ENCODE measurements at places on chromosomes 2 and 18.

GRCh38 chr2:129296806-129297205 is 682.7 kb upstream of the RAB6C start:
- DNase-seq, result no peak

- DNase-seq, result peak; percentile 41
Observed at GRCh38 chr2:28610583-28611201, 114.8 kb downstream of the PLB1 start.

DNA sequence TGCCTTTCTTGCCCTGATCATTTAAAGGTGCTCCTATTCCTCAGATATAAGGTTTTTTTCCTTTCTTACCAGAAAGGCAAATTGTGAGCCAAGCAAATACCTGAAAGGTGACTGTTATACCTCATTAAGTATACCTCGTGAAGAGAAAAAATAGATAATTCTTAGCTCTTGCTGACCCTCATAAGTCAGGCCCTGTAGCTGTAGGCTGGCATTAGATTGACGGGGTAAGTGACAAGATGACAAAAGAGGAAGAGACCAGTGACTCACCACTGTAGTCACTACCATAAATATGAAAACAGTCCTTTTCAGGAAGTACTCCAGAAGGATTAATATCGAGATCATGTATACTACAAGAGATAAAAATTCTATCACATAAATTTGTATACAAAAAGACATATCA is 104.6 kb downstream of the PTPN4 start:
- no peak for DNase-seq

GRCh38 chr18:72544092-72544886 is at the start of gene CBLN2:
Gene CBLN2, minus strand, starts transcription at chr18:72544342. Its CDS starts 2,182 bp downstream, at chr18:72542160.
- no peak for DNase-seq

GRCh38 chr2:20487392-20488174 is 40.7 kb downstream of the RHOB start:
- DNase-seq, result no peak

- no peak for DNase-seq
Observed at GRCh38 chr2:156532989-156533388, 96.8 kb downstream of the GPD2 start.

GRCh38 chr18:7157760-7158159 is 40.2 kb upstream of the LAMA1 start:
- no peak for DNase-seq

GRCh38 chr18:79260510-79260909 is 135.2 kb upstream of the NFATC1 start:
- no peak for DNase-seq

- no peak for DNase-seq
Observed at GRCh38 chr18:55233857-55234256, 274.6 kb upstream of the CCDC68 start.

- DNase-seq, result no peak
Observed at GRCh38 chr2:11286749-11287148, 57.7 kb downstream of the ROCK2 start.

DNA sequence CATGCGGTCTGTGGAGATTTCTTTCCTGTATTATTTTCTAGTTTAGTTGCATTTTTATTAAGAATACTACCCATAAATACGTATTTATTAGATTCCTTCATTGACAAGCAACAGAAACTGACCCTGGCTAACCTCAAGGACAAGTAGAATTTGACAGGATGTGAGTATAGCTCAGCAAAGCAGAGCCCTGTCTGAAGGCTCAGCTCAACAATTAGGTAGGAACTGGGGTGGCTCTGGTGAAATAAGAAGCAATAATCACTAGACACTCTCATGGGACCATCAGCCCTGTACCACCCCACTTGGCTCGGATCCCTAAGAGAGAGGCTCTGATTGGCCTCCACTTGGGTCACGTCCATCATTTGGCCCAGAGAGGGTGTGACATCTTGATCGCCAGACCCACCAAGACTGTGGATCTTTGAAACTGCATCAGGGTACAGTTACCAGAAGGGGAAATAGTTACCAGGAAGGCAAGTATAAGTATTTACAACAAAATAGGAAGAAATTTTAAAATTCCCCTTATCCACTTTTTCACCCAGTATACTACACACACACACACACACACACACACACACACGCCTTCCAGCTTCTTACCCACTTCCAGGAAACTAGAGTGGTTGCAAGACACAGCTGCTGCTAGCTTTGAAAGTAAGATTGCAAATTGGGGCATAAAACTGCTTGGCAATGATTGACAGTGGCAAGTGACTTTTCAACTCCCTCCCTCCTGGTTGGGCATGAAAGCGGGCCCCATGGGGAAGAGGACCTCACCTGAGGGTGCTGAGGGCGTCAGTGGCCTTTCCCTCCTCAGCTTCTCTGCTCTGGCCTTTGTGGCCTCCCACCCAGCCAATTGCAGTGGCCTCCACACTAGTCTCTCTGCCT is 41.8 kb downstream of the KCTD18 start:
- no peak for DNase-seq

- no peak for DNase-seq
Observed at GRCh38 chr18:48833701-48834412, 116.9 kb downstream of the SMAD7 start.

DNA sequence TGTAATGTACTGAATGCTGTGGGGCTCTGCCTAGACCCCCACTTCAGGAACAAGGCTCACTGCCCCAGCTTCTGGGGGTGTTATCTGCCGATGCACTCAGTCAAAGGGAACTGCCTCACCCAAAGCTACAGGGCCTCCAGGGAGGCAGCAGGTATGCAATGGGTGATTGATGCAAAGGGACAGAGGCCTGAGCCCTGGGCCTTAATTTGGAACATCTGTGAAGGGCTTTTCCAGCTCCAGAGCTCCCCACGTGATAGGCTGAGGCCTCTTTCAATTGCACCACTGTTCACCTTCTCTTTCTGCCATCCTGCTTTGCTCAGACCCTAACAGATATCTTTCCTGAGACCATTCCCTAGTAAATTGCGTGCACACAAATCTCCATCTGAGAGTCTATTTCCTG is 131.0 kb downstream of the ATL2 start:
- no peak for DNase-seq

DNA sequence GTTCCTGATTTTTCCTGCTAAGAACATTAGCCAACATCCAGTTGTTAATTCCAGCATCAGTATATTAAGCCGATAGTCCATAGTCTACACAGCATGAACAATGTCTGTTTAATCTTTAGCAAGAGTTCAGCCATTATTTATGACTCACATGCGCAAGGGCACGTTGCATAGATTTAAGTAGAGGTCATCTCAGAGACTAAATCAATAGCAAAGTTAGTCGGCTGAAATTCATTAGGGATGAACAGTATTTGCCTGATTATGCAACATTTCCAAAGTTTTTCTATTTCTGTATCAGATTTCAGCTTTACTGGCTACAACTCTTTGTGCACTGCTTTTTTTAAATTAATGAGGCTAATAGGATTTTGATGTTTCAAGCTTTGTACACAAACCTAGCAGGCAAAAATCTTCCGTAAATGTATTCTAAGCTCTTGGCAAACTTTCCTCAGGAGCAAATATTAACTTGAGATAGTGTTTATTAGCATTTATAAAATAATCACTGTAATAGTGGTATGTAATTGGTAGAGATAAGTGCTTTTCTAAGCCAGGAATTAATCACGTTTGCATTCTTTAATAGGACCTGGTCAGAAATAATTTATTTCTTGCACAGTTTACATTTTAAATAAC is 578.7 kb upstream of the ID2 start:
- DNase-seq, result no peak

- DNase-seq, result no peak
Observed at GRCh38 chr18:28816155-28816554, 639.2 kb upstream of the CDH2 start.

- DNase-seq, result no peak
Observed at GRCh38 chr2:173280853-173281252, 73.8 kb upstream of the CDCA7 start.

DNA sequence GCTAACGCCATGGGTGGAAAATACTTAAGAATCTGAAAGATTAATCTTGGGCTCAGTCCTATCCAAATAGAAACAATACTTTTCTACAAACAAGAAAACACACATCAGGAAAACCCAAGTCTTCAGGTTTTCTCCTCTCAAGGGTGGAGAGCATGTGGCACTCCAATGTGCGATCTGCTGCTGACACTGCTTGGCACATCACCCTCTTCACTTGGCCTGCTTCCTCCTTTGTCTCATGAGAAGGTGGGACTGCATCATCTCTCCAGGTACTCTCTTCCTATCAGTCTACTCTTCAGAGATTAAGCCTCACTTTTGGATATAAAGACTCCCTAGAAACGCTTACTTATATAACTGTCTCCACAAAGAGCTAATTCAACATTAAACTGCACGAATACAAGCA is 26.4 kb downstream of the HDLBP start:
- no peak for DNase-seq

DNA sequence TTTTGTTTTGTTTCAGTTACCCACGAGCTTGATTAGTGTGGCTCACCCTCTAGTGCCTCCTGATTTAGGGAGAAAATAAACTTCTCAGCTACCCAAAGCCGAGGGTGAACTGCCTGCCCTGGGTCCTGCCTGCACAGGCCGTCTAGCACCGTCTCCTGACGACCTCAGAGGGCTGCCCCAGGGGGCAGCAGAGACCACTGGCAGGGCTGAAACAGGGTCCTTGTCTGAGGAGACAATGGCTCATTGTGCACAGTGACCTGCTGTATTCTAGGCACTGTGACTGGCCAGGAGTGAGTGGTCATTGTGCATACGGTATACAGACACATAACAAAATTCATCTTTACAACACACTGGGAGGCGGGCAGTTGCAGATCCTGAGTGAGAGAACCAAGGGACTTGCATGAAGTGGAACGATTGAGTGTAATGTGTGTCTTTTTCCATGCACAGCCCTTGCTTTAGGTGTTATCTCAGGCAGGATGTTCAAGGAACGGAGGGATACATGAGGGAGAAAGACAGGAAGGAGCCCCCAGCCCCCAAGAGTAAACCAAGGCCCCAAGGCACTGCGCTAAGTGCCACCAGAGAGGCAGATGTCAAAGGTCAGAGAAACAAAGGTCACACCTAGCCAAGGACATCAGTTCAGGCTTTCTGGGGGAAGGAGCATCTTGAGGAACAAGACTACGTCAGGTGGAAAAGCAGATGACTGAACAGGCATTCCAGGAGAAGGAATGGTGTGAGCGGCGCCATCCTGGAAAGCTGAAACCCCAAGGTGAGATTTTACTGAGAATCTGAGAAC is 421.3 kb downstream of the LPIN1 start:
- DNase-seq, result no peak

DNA sequence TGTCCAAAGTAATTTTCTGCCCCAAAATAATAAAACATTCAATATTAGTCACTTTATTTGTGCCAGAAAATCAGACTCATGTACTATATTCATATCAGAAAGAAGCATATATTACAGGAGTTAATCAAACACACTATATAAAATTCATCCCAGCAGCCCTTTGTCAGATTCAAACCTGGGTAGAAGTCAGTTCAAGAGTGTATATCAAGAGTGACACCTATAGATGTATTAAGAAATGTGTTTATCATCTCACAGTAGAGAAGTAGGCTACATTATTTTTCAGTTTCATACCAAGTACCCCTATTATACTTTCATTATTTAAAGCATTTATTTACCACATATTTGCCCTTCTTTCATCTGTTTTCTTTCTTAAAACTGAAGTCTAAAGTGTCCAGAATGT is 193.2 kb upstream of the DDX18 start:
- no peak for DNase-seq

GRCh38 chr2:162114271-162114670 is 37.8 kb downstream of the GCG start:
- peak; percentile 25 for DNase-seq

GRCh38 chr2:10076988-10077527 is 3.2 kb downstream of the CYS1 start:
- DNase-seq, result no peak

DNA sequence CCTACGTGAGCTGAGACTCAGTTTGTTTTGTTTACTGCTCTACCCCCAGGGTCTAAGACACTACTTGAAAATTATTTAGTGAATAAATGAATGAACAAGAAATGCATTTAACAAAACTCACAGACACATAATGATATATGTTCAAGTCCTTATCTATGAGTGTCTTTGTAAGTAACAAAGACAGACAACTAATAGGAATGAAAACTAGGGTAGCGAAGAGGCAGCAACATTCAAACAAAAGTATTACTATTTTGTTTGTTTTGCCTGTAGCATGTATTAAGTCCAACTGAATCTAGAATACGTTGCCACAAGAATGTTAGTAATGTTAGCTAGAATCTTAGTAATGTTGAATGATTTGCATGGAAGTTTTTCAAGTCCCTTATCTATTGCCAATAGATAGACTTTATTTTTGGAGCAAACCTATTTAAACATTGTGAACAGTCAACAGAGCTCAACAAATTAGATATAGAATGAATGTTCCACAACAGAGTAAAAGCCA is 144.8 kb upstream of the VWC2L start:
- DNase-seq, result no peak

DNA sequence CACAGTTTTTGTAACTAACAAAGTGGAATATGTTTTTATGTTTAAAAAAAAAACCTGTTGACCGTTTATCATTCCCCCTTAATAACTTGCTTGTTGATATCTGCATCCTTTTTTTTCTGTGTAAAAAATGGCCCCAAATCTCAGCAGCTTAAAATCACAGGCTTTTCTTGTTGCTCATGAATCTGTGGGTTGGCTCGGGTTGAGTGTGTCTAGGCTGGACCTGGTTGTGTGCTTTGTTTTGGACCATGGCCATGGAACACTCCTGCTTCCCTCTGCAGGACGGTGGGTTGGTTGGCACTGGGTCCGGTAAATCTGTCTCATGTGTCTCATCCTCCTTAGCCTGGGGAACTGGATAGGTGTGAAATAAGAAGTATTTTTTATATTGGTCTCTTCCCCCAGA is 139.0 kb upstream of the LINC00305 start:
- DNase-seq, result no peak

DNA sequence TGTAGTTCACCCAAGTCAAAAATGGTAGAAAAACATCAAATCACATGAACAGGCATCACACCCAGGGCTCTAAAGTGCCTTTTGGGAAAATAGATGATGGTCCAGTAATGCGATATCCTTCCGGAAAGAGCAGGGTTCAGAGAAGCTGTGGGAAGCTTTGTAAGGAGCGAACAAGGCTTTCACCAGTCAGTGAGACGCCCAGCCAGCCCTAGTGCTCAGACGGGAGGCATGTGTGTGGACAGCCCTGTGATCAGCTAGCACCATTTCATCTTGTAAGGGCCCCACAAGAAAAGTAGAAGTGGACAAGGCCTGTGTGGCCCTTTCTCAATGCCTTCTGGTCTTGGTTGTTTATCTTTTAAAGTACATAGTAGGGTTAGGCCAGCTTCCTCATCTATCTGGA is 76.1 kb downstream of the SMIM21 start:
- DNase-seq, result no peak

GRCh38 chr2:2014251-2014771 is 270.0 kb upstream of the PXDN start:
- DNase-seq, result peak; percentile 38

GRCh38 chr2:166242309-166242708 is 114.5 kb upstream of the SCN1A start:
- DNase-seq, result no peak

GRCh38 chr2:120821446-120822160 is 85.9 kb downstream of the GLI2 start:
- no peak for DNase-seq

GRCh38 chr2:151576080-151576479 is 158.2 kb downstream of the NEB start:
- no peak for DNase-seq

Data from brain pericyte (primary cell).